Foreskin melanocyte (primary cell): ENCODE measurements at places on chromosomes 13 and 19.

DNA sequence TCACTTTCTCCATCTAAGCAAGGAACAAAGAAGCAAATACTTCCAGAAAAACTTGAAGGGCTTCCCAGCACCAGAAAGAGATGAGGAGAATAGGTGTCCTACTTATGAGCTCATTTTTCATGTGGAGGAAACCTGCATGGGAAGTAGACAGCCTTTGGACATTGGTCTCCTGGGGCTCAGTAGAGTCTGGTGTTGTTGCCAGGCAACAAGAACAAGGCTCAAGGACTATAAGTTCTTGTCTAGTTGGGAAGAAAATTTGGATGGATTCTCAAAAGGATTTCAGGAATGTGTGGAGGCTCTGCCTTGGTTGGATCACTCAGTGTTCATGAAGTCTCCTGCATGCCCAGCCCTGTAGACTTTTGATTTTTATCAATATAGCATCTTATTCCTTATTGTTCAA, 84.5 kb downstream of the MBNL2 start:
- DNase-seq, result no peak

DNA sequence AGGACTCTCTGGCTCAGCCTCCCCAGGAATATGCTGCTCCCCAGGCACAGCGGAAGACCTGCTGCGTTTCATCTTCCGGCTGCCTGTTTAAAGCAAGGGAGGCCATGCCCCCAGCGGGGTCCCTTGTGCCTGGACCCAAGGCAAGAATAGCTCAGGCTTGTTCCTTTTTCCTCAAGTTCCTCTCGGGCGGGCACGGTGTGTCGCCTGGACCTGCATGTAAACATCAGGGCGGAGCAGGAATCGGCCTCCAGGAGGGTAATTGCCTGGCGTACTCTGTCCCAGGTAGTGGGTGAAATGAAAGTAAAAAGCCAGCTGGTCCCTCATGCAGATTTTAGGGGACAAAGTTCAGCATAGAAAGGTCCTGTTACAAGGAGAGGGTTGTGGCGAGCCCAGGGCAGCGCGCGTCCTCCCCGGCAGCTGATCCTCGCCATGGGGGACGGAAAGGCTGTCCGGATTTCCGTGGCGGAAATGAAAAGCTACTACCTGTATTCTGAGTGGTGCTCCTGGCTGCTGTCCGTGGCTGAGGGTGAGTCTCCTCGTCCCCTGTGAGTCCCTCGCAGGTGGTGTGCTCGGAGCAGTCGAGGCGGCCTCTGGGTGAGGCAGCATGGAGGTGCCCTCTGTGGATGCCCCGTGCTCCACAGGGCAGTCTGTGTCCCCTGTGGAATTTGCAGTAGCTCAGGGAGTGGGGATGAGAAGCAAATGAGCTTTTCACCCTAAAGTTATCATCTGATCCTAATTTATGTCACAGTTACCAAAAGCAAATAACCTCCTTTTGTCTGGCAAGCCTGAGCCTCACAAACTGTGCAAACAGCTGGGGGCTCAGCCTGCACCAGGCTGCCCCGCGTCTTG, 16.2 kb downstream of the MCF2L start:
- no peak for DNase-seq

GRCh38 chr19:47109541-47110375, 3.8 kb downstream of the ZC3H4 start:
- peak; percentile 84 for DNase-seq

GRCh38 chr13:26518451-26518959, 39.0 kb upstream of the WASF3 start:
- no peak for DNase-seq

DNA sequence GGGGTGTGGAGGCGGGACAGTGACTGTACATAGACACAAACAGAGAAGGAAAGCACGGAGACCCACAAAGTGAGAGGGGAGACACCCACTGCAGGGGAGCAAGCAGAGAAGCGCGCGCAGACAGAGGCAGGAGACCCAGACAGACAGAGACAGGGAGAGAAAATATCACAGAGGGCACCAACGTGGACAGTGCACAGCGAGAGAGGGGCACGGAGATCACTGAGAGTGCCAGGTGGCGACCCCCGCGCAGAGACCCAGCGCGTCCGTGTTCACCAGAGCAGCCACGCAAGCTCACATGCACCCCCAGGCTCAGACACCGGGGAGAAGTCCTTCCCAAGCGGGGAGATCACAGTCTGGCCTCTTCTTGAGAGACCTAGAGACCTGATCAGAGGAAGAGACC, 1.4 kb upstream of the CACNG7 start:
- DNase-seq, result no peak
